ENCODE measurements at places on chromosomes 3 and 15.

DNA sequence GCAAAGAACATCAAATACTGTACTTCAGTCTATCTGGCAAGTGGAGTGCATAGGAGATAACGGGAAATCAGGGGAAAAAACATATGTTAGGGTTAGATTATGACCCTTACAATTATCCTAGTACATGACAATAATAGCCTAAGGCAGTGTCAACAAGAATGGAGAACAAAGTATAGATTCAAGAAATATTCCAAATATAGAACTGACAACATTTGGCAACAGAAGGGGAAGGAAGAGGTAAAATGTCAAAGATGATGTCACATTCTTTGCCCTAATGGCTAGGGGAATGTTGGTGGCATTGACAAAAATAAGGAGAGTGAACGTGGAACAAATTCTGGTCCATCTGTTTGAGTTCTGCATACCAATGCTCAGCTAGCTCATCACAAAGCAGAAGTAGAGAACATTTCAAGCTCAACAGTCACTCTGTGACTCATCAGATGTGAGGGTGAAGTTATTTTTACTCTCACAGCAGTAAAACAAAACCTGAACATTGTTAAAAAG is 15.5 kb upstream of the ATP8B4 start:
- DNase-seq, result no peak

- DNase-seq, result no peak
Observed at GRCh38 chr3:172654470-172654869, 56.4 kb downstream of the NCEH1 start.

DNA sequence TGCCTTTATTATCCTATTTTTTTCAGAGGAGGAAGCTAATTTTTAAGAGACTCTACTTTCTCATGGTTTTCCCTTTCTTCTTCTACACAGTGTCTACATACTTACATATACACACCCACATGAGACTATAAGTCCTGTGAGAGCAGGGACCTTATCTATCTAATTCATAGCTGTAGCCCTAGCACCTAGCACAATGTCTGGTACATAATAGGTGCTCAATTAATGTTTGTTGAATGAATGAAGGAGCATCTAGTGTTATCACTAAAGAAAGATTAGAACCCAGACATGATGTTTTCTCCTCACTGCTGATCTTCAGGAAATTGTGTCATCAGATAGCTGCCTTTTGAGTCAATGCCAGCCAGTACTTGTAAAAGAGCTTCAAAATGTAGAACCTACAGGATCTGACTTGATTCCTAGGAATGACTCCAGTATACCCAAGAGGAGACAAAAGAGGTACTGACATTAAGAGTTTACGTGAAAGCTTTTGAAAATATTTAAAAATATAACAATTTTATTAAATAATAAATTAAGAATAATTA is 2.5 kb downstream of the SCG5 start:
- DNase-seq, result no peak

GRCh38 chr3:10471054-10471688 is 34.2 kb downstream of the ATP2B2 start:
- DNase-seq, result peak; percentile 28

DNA sequence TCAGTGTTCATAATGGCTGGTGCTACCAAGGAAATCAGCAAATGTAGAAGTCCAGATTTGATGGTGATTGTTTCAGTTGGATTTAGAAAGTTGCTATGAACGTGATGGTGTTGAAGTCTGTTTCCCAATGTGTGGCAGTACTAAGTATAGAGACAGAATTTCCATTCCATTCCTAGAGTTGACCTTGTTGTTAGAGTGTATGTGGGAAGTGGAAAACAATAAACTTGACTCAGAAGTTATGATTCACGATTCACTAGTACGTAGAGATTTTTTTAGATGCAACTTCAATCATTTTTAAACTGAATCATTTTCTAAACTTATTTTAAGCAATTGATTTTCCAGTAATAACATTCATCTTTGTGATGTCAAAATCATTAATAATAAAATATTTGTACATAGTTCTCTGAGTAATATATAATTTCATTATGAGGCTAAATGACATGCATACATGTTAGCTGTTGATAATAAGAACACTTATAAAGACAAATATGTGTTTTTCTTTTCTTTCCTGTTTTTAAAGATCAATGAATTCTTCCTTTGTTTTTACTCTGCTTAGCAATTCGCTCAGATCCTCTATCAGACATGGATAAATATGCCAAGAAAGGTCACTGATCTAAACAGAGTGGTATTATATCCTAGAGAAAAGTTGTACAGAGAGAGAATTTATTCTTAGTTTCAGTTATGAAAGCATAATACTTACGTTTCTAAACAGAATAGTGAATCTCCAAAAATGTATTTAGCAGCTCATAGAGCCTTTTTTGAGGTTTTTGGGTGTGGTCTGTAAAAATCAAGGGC is 108.8 kb upstream of the GPR149 start:
- no peak for DNase-seq
